Stimulated activated CD4-positive, alpha-beta T cell treated with anti-CD3 and anti-CD28 coated beads, TNF-alpha, amount 100 ng/mL, for 1 hour (primary cell): ENCODE measurements at places on chromosomes 2 and 18.

DNA sequence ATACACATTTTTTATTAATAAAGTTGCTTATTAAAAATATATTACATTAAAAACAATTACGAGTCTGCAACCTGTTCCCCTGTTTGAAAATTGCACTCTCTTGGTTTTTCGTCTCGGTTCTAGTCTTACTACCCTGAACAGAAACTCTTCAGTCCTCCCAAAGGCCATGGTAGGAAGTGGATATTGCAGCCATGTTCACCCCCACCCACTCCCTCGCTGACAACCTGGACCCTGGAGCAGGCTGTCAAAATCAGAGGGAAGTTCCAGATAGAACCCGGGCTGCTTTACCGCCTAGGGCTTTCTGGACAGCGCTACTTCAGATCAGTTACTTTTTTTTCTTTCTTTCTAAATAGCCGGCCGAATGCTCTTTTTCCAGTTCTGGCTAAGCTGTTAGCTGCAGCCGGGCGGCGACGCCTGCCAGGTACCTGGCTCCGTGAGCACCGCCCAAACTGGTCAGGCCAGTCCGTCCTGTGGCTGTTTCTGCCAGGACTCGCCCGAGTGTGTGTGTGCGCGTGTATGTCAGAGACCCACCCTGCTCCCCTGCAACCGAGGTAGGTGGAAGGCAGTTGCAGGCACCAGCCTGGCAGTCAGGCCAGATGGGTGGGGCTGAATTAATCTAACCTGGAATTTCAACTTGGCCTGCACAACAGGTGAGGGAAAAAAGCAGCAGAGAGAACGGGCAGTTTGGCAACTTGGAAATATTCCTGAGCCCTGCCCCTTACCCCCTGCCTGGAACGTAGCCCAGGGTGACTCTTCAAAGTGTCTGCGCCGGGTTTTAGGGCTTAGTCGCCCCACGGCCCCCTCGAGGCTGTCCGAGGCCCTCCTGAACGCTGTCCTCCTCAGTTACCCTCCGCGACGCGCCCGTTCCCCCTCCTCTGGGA is 1.1 kb upstream of the TET3 start:
- no peak for DNase-seq

GRCh38 chr2:8368463-8368862 is 313.4 kb upstream of the ID2 start:
- no peak for DNase-seq

DNA sequence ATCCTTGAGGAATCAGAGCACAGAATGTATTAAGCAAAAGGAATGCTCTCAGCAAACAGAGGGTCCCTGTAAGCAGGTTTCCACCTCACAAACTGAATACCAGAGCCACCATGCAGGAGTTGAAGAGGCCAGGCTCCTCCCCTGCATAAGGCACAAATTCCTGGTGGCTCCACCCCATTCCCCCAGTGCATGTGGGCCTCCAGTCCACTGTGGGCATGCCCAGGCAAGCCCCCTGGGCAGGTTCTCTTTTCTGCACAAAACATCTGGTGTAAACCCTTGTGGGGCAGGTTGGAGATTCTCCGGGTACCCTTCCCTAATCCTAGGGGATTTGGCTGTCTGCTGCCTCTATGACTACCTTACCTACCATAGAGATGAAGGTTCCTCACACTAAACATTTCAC is 166.5 kb downstream of the PTPRM start:
- no peak for DNase-seq

- DNase-seq, result no peak
Observed at GRCh38 chr18:2651981-2652380, 3.5 kb upstream of the SMCHD1 start.

- DNase-seq, result no peak
Observed at GRCh38 chr2:1969701-1970015, 225.3 kb upstream of the PXDN start.

- no peak for DNase-seq
Observed at GRCh38 chr2:942775-943460, 7.7 kb upstream of the SNTG2 start.

- DNase-seq, result no peak
Observed at GRCh38 chr2:70932631-70933230, 3.0 kb upstream of the ATP6V1B1 start.
